ENCODE measurements at places on chromosomes 7 and 10.

DNA sequence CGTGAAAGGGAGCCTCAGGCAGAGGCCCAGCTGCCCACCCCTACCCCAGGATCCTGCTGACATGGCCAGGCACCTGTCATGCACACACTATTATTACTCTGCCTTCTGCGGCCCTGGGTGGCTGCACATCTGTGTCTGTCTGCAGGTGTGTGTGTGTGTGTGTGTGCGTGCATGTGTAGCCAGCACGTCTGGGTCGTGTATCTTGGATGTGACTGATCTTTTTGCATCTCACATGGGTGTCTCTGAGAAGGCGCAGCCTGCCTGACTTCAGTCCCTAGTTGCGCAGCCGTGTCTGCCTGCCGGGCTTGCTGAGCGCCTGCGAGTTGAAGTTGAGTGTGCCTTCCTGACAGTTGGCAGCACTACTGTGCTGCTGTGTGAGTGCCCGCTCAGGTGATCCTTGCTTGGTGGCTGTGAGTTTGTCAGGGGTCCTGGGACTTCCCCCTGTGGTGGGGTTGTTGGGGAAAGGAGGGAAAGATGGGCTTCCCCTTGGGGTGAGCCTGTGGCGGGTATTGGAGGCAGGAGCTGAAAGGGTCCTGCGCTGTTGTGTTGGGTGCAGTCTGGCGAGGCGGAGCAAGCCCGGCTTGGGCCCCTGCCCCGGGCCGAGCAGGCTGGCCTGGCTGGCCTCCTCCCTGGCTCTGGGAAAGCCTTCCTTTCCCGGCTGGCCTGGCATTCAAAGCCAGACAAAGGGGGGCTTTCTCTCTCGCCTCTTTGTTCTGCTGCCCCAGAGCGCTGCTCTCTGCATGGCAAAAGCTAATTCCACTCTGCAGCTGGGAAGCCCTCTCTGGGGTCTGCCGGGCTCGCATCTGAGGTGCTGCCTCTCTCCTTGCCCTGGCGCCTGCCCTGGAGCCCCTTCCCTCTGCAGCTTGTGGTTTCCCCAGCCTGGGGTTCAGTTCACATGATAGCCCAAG, 4.9 kb downstream of the TRIM8 start:
- no peak for DNase-seq

- DNase-seq = no peak
These were observed 97.3 kb downstream of the MYO3A start for GRCh38 chr10:26031300-26031699.

DNA sequence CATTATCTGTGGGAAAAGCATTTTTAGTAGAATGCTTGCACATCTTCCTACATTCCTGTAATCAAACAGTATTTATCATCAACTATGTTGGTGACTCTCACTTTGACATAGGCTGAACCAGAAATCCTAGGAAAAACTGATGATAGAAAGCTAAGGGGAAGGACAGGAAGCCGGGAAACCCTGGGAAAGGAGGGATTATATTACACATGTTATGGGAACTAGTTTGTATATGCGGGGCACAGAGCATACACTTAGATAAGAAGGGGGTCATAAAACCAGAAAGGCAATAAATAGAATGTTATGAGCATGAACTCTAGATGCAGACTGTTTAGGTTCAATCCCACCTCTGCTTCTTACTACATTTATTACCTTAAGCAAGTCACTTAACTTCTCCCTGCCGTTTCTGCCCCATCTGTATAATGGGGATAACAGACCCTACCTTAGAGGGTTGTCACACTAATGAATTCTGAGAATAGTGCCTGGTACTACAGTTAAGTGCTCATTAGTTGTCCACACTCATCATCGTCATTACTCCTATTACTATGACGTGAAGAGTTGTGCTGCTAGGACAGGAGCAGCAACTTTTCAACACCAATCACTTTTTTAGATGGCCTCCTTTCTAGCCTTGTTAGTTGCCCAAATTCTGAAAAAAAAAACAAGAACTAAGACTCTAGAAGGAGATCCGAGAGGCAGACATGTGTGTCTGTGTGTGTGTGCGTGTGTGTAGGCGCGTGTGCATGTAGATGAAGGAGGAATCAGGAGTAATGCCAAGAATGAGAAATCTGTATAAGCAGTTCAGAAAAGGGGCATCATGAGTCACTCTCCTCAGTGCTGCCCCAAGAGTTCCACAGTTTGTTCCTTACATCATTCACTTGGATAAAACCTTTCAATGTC, 52.2 kb downstream of the KMT2C start:
- no peak for DNase-seq

DNA sequence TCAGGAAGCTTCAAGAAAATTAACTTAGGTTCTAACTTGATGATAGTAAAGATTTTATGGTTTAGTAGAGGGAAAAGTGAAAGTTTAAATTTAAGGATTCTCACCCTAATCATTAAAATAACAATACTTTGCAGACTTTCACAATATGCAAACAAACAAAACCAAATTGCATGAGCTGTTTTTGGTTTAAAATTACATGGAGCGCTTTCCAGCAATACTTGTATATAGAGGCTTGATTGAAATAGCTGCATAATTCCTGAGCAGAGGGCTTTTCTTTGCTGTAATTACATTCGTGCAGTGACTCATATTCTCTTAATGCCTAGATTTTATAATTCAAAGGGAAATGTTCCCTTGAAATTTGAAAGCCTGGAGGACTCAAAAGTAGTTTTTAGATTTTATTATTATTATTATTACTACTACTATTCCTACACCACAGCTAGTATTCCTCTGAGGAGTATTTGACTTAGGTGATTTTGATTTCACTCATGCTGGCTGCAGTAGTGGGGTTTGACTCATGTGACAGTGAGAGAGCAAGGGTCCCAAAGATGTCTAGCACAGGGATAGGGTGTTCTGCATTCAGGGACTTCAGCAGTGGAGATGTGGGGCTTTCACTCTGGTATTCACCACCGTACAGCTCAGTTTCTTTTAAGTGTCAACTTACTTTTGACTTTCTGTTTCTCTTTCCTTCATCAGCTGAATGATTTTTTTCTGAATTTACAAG, 138.1 kb downstream of the ADAM22 start:
- DNase-seq = no peak

DNA sequence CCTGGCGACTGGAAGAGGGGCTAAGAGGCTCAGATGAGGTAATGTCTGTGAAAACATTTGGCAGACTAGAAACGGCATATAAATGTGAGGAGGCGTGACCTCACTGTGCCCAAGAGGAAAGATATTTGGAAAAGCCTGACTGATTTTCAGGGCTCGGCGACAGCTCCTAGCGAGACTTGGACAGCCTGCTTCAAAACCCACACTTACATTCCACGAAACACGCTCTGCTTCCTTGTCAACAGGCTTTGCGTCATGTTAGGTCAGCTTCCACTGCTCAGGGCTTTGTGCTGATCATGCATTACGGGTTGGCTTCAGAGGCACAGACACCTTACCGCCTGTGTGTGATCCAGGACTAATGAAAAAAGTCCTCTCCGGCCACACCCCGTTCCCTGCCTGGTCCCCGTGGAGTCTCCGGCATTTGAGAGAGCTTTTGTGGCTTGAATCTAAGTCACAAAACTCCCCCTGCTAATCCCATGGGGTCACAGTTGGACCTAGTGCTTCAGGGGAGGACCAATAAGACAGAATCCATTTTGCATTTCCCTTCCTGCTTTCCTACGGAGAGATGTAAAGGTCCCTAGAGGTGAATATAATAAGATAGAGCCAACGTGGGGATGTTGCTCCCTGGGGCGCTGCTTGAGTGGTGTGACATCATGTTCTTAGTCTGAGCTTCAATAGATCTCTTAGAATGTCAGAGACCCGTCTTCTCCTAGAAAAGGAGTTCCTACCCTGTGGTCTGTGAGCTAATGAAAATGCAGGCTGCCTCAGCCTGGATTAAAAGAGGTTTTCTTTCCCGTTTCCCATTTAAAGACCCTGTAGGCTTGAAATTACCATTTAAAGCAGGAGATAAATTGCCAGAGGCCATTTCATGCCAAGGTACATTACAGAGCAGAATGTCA, 25.5 kb downstream of the FGFBP3 start:
- DNase-seq = no peak

- no peak for DNase-seq
These were observed 3.2 kb downstream of the MMS19 start for GRCh38 chr10:97494863-97495506.

DNA sequence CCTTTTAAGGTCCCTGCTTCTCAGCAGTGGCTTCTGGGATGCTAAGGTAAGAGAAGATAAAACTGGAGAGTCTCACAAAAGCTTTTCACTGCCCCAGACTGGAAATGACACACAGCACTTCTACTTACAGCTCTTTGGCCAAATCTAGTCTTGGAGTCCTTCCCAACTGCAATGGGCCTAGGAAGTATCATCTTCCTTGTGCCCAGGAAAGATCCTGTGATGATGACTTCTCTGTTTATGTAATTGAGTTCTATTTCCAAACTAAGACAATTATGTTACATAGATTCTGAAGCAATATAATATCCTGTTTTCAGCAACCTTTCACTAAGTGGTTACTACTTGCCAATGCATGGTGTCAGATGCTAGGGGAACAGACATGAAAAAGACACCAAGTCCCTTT, 234.1 kb downstream of the PTEN start:
- DNase-seq = no peak

- DNase-seq = no peak
These were observed 123.9 kb downstream of the LRRC4 start for GRCh38 chr7:127907110-127908040.

GRCh38 chr10:129099486-129099885, 367.6 kb upstream of the MGMT start:
- no peak for DNase-seq

DNA sequence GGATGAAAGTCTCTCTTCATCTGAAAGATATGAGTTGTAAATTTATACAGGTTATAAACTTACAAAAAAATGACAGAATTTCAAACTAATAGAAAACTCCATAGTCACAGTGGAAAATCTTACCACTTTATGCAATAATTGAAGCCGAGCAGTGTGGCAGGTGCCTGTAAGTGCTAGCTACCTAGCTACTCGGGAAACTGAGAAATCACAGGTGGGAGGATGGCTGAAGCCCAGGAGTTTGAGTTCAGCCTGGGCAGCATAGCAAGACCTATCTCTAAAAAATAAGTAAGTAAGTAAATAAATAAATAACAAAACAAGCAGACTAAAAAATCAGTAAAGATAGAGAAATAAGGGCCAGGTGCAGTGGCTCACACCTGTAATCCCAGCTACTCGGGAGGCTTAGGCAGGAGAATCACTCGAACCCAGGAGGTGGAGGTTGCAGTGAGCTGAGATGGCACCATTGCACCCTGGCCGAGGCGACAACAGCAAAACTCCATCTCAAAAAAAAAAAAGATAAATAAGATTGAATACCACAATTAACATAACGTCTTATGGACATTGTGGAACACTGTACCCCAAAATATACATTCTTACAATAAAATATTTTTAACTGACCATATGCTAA, 61.9 kb downstream of the TRIM24 start:
- DNase-seq = no peak

DNA sequence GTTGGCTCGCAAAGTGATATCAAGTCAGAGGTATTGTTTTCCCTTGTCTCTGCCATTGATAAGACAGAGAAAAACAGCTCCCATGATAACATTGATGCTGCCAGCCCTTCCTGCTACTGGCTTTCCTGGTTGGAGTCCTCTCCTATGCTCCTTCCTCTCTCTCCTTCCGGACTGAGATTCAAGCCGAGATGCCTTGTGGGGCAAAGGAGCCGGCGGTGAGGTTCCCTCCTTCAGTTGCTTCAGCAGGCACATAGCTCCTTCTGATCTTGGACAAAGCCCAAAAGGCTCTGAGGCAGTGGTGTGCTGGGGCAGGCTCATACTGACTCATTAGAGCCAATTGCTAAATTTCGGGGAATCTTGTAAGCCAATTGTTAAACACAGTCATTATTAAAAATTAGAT, 8.8 kb upstream of the ZCCHC24 start:
- DNase-seq = no peak

DNA sequence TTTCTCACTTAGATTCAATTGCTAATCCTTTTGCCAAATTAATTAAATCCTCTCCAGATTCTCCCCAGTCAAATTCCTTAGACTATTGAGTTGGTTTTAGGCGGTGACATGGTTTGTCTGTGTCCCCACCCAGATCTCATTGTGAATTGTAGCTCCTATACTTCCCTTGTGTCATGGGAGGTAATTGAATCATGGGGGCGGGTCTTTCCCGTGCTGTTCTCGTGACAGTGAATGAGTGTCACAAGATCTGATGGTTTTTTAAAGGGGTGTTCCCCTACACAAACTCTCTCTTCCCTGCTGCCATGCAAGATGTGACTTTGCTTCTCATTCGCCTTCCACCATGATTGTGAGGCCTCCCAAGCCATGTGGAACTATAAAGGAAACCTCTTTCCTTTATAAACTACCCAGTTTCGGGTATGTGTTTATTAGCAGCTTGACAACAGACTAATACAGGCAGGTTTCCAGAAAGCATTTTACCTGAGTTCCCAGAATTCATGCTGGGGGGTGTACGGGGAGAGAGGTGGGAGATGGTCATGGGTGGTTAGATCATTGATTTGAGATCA, 44.7 kb upstream of the GARS1 start:
- DNase-seq = no peak

GRCh38 chr10:5869156-5869555, 20.5 kb downstream of the ANKRD16 start:
- no peak for DNase-seq

DNA sequence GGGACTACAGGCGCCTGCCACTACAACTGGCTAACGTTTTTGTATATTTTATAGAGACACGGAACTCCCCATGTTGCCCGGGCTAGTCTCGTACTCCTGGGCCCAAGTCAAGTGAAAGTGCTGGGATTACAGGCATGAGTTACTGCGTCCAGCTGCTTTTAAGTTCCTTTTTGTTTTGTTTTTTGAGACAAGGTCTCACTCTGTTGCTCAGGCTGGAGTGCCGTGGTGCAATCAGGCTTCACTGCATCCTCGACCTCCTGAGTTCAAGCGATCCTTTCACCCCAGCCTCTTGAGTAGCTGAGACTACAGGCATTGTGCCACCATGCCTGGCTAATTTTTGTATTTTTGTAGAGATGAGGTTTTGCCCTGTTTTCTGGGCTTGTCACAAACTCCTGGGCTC, 155.0 kb downstream of the GALNT17 start:
- no peak for DNase-seq

DNA sequence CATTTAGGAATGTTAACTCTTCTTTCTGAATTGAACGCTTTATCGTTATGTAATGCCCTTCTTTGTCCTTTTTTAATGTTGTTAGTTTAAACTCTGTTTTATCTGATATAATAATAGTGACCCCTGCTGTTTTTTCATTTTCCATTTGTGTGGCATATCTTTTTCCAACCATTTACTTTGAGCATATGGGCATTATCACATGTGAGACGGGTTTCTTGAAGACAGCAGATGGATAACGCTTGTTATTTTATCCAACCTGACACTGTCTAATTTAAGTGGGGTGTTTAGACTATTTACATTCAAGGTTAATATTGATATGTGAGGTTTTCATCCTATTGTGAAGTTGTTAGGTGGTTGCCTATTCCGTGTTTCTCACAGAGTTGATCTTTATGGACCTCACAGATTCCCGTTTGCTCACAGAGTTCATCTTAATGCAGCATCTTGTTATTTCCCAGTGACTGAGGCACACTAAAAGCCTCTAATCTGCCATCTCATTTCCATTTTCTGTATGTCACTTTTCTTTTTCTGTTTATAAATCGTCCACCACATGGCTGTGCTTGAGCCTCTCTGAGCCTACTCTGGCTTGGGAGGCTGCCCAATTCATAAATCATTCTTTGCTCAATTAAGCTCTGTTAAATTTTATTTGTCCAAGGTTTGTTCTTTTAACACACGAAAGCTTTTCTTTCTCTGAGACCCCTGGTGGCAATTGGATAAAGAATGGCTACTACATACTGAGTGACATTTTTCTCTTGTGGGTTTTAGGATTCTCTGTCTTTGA, 286.2 kb downstream of the HTR7 start:
- no peak for DNase-seq

GRCh38 chr7:114859477-114859876, 62.4 kb upstream of the MDFIC start:
- DNase-seq = no peak
